Epithelial cell of umbilical artery (primary cell): ENCODE measurements at places on chromosomes 6 and 20. TPM values are rescaled to one million over a fixed set of nuclear protein-coding genes. Genes with fewer than 3 reads are reported as not detected.

Gene RNF39
- total RNA-seq: not detected in 2 replicates

Gene DLL1
- 0.65 and 1.7 TPM in 2 replicates for total RNA-seq

Gene TINAG
- total RNA-seq: 0.32 TPM in 1 of 2 replicates, not detected in the other

Gene CRISP3
- not detected in 2 replicates for total RNA-seq

Gene CYP21A2
- not detected in 2 replicates for total RNA-seq

Gene GSTA2
- total RNA-seq: not detected in 2 replicates

Gene RNF144B
- total RNA-seq: 103 and 269 TPM in 2 replicates

Gene CARMIL1
- total RNA-seq: 3.8 and 6.2 TPM in 2 replicates

Gene ARFGEF3
- 2.3 and 3.5 TPM in 2 replicates for total RNA-seq

Gene RIPOR3
- total RNA-seq: under 0.01 and 0.76 TPM in 2 replicates

Gene CTSA
- total RNA-seq: 25.4 and 26.0 TPM in 2 replicates

Gene LHFPL5
- total RNA-seq: not detected in 2 replicates

Gene CAGE1
- total RNA-seq: 0.15 TPM in 1 of 2 replicates, not detected in the other

Gene ADTRP
- total RNA-seq: 5.3 and 9.1 TPM in 2 replicates

Gene DYNLT2
- total RNA-seq: 0.61 and 0.97 TPM in 2 replicates

Gene PAQR8
- 7.5 and 8.4 TPM in 2 replicates for total RNA-seq

Gene SSTR4
- total RNA-seq: not detected in 2 replicates

Gene MAP1LC3A
- 15.8 and 18.5 TPM in 2 replicates for total RNA-seq

Gene UBE2J1
- total RNA-seq: 53.5 and 59.8 TPM in 2 replicates

Gene WFDC10A
- total RNA-seq: not detected in 2 replicates

Gene TNFRSF21
- total RNA-seq: 15.9 and 16.0 TPM in 2 replicates

Gene PM20D2
- total RNA-seq: 7.8 and 12.9 TPM in 2 replicates

Gene RCAN2
- total RNA-seq: 0.32 TPM in 1 of 2 replicates, not detected in the other

Gene RIPOR2
- 0.46 TPM in 1 of 2 replicates, not detected in the other for total RNA-seq

Gene BEND6
- 0.97 and 4.0 TPM in 2 replicates for total RNA-seq

Gene TTK
- total RNA-seq: 22.4 and 49.8 TPM in 2 replicates

Gene HEBP2
- total RNA-seq: 17.2 and 47.7 TPM in 2 replicates

Gene EYS
- total RNA-seq: 0.15 and 0.32 TPM in 2 replicates

Gene HLA-DRB1
- total RNA-seq: 0.32 and 2.3 TPM in 2 replicates

Gene FAM184A
- total RNA-seq: under 0.01 TPM in 2 replicates

Gene RSPO4
- total RNA-seq: not detected in 2 replicates

Gene PMEPA1
- total RNA-seq: 2.3 and 19.2 TPM in 2 replicates

Gene BPIFB2
- not detected in 2 replicates for total RNA-seq

Gene TGM3
- not detected in 2 replicates for total RNA-seq

Gene ABT1
- 24.7 and 26.6 TPM in 2 replicates for total RNA-seq

Gene HCK
- not detected in 2 replicates for total RNA-seq

Gene AIF1
- total RNA-seq: not detected in 2 replicates

Gene CASS4
- not detected in 2 replicates for total RNA-seq

Gene PLA2G7
- not detected in 2 replicates for total RNA-seq

Gene SLC35D3
- under 0.01 TPM in 1 of 2 replicates, not detected in the other for total RNA-seq

Gene ADGRF1
- not detected in 2 replicates for total RNA-seq

Gene KIF13A
- total RNA-seq: 26.0 and 34.5 TPM in 2 replicates

Gene SPINT4
- total RNA-seq: not detected in 2 replicates

Gene WFDC10B
- total RNA-seq: not detected in 2 replicates

Gene THBS2
- total RNA-seq: 3.6 and 6.5 TPM in 2 replicates

Gene KIF3B
- 21.8 and 23.6 TPM in 2 replicates for total RNA-seq

Gene NKAIN2
- total RNA-seq: under 0.01 TPM in 1 of 2 replicates, not detected in the other

Gene ADGRG6
- total RNA-seq: 158 and 199 TPM in 2 replicates

Gene HS3ST5
- total RNA-seq: not detected in 2 replicates

Gene PAK5
- total RNA-seq: not detected in 2 replicates

Gene LY6G5C
- under 0.01 and 2.7 TPM in 2 replicates for total RNA-seq

Gene NPEPL1
- total RNA-seq: 33.7 and 34.8 TPM in 2 replicates

Gene TUBB1
- total RNA-seq: not detected in 2 replicates

Gene GNRH2
- 0.30 TPM in 1 of 2 replicates, not detected in the other for total RNA-seq

Gene PHACTR2
- 110 and 168 TPM in 2 replicates for total RNA-seq

Gene PDE10A
- 6.8 and 10.4 TPM in 2 replicates for total RNA-seq

Gene RHAG
- not detected in 2 replicates for total RNA-seq

Gene HRH3
- not detected in 2 replicates for total RNA-seq

Gene CALHM4
- total RNA-seq: under 0.01 and 0.46 TPM in 2 replicates

Gene AGER
- under 0.01 and 0.46 TPM in 2 replicates for total RNA-seq
